Adrenal gland (tissue), 19 donors: ENCODE measurements at places on chromosomes 2 and 18. TPM values are rescaled to one million over a fixed set of nuclear protein-coding genes. Genes with fewer than 3 reads are reported as not detected.

GRCh38 chr2:152028182-152028862, 70.5 kb downstream of the CACNB4 start:
- no peak for DNase-seq

DNA sequence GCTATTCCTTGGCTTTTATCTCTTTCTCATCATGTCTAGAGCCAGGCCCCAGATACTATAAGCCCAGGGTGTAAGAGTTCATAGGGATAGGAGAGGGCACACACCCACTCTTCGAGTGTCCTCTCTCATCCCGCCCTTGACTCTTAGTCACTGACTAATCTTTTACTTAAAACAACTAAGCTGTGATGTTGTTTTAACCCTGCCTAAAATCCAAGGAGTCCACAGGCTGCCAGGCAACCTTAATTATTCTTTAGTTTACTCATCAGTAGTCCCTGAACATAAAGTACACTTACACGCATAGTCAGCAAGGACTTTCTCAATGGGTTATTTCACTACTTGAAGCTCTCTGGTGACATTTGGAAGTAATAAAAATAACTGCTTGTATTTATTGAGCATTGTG, 28.4 kb downstream of the GREB1L start:
- DNase-seq = no peak

DNA sequence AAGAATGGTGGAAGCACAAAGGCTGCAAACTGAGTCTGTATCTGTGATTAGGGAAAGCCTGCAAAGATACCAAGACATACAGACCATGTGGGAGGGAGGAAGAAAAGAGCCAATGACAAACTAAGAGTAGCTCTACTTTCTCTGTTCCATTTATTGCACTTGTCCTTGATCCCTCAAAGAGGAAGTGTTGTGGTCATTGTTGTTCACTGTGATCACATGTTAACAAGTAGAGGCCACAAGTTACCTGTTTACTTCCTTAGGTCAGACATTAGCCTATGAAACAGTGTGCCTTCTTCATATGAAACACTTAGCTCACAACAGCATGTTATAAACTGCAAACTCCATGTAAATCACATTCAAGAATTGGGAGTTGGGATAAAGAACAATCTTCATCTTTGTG, 32.6 kb downstream of the MAP2 start:
- no peak for DNase-seq

The SLC8A1 gene
- total RNA-seq = 31.2 TPM

- no peak for DNase-seq
Measured at GRCh38 chr2:37561615-37562569, 109.5 kb downstream of the CDC42EP3 start.

DNA sequence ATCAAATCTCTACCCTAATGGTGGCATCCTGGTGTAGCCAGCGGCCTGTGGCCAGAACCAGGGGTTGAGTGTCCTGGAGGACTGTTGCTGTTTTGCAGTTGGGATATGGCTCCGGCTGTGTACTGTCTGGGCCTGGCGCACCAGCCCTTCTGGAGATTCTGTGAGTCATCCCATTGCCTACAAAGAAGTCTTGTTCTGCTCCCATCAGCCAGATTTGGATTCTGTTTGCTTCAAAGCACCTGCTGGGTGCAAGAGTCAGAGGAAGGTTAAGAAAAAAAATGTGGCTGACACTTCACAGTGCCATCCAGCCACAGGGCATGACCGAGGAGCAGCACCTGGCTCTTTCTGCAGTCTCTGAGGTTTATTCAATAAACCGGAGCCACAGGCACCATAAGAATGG, 41.0 kb upstream of the ASAP2 start:
- DNase-seq = no peak

DNA sequence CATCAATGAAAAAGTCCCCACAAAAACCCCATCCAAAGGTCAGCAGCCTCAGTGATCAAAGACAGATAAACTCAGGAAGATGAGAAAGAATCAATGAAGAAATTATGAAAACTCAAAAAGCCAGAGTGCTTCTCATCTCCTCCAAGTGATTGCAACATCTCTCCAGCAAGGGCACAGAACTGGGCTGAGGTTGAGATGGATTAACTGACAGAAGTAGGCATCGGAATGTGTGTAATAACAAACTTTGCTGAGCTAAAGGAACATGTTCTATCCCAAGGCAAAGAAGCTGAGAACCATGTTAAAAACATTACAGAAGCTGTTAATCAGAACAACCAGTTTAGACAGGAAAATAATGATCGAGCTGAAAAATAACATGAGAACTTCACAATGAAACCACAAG, 442.8 kb upstream of the SYT4 start:
- no peak for DNase-seq

DNA sequence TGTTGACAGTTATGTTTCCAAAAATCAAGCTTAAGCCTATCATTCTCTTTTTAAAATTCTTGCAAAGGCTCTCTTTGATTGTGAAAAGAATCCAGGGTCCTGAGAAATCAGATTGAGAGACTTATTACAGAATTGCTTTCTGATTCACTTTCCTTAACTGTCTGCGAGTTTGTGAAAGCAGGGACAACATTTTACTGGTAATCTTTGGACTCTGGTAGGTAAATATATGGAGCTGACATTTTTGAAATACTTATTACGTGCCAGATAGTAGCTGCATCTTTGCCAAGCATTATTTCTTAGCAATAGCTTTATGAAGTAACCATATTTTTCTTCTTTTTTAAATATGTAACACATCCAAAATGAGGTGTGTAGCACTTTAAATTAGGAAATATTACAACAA, 570.9 kb downstream of the CMPK2 start:
- DNase-seq = no peak

The ABCG8 gene
- 0.19 TPM for total RNA-seq

- no peak for DNase-seq
Measured at GRCh38 chr2:107322416-107322815, 436.4 kb upstream of the ST6GAL2 start.

DNA sequence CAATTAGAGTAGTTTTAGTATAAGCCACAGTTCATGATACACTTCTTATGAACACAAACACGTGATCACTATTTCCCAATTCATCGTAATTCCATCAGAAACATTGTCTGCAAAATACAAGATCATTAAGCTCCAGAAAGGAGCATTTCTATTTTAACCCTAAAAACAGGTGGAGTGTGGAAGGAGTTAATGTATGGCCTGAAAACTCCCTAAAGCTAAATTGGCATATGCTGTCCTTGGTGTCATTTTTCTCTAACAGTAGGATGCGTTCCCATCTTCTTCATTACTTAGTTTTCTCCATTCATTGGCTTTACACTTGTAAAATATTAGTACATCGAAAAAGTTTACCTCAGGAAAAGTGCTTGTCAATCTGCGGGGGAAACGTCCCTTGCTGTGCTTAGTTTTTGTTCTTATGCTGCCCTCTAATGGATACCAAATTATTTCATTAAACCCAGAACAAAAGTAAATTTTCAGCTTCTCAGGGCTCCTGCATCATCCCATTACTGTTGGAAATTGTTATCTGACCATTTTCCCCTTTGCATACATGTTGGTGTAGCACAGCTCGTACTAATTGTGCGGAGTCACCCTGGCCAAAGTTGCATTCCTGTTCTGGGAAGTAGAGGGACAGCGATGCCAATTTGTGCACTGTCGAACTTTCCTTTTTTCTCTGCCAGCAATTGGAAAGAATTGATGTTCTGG, 153.4 kb downstream of the GPD2 start:
- peak; percentile 33 for DNase-seq

DNA sequence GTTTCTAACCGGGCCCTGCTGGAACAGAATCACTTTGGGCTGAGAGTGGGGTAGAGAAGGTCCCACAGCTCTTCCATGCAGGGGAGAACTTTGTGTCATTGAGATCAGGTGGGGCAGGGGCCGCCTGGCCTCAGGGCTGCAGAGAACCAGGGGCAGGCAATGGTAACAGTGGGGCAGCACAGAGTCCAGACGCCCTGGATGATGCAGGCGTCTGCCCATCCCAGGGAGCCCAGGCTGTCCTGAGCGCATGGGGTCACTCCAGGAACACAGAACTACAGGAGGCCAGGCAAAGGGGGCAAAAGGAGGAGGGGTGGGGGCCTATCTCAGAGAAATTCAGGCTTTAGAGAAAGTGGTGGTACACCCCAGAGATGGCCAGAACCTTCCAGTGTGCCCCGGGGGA, 121.3 kb downstream of the NDUFA10 start:
- no peak for DNase-seq

The KCNJ13 gene
- not detected for total RNA-seq

- no peak for DNase-seq
Measured at GRCh38 chr18:68564961-68565360, 149.9 kb downstream of the TMX3 start.

The MRPL53 gene
- 167 TPM for total RNA-seq
